Activated gamma-delta T cell treated with Interleukin-2 at 50 U/mL for 16 hours (primary cell): ENCODE measurements at places on chromosomes 12 and 14.

- no peak for DNase-seq
Observed at GRCh38 chr14:39015360-39015961, 87.6 kb downstream of the SEC23A start.

- DNase-seq: no peak
Observed at GRCh38 chr14:33899723-33900341, 51.0 kb downstream of the EGLN3 start.

DNA sequence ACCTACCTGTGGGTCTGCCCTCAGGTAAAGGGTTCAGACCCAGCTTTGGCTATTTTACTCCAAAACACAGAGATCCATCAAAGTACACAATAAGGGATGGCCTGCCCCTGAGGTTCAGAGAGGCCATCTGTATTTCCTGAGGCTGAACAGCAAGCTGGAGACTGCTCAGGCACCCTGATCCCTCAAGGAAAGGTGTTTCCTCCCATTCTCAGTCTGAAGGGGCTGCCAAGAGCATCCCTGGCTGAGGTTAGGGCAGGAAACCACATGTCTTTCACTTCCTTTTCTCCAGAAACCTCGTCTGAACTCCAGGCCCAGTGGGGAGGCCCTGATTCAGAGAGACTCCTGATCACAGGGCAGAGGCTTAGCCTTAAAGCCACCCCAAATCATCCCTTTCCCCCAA is 1.5 kb downstream of the RILPL1 start:
- no peak for DNase-seq

- DNase-seq: no peak
Observed at GRCh38 chr12:31773223-31773750, 44.5 kb upstream of the AMN1 start.

GRCh38 chr12:82207556-82207955 is 150.6 kb downstream of the CCDC59 start:
- no peak for DNase-seq

- no peak for DNase-seq
Observed at GRCh38 chr12:9333161-9333560, 125.0 kb upstream of the PZP start.

DNA sequence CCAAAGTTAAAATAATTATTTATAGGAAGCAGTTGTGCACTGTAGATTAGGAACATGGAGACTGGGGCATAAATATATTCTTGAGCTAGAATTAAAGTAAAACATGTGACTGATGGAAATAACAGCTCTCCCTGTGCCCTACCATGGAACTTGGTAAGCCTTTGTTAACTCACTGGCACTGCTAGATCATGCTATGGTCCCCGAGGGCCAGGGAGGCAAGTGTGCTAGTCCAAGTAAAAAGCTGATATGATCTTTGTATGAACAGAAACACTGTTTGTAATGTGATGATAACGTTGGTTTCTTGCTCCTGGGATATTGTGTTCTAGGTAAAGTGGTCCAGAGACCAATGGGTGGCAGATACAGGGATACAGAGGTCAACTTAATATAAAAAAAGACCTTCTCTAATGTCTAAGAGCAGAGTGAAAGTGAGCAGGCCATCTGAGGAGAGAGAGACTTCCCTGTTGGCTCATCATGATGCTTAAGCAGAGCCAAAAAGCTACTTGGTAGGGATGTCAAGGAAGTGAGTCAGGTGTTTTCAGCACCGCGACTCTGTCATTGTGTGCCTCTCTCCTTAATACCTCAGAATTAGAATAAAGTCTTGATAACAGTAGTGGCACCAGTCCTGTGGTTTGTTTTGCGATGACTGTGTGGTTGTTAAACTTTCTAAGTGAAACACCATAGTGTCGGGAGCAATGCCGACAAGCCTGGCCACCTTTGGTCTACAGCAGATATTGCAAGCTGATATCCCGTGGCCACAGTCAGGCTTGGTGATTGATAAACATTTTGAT is 27.6 kb downstream of the BICD1 start:
- peak; percentile 18 for DNase-seq

- DNase-seq: no peak
Observed at GRCh38 chr12:116616536-116617248, 57.5 kb downstream of the MAP1LC3B2 start.

DNA sequence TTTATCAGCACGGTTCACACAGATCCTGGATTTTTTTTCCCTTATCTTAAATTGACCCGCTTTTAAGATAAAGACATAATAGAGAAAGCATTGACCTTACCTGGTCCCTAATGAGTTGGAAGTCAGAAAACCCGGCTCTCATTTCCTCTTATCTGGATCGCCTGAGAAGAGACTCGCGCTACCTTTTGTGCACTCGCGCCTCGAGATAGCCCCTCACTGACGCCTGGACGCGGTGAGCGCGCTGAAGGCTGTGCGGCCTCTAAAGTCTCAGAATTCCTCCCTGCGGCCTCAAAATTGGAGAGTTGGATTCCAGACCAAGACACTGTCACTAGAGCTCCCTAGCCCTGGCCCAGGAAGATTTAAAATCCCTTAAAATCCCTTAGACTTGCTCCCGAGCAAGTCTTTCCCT is 7.0 kb downstream of the NKX2-1 start:
- no peak for DNase-seq

DNA sequence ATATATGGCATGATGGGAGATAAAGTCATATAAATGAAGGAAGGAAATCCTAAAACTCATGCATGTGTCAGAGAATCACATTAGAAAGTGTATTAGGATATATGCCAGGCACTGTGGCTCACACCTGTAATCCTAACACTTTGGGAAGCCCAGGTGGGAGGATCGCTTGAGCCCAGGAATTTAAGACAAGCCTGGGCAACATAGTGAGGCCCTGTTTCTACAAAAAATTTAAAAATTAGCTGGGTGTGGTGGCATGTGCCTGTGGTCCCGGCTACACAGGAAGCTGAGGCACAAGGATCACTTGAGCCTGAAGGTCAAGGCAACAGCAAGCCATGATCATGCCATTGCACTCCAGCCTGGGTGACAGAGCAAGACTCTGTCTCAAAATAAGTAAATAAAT is 130.3 kb upstream of the ARID2 start:
- DNase-seq: no peak

DNA sequence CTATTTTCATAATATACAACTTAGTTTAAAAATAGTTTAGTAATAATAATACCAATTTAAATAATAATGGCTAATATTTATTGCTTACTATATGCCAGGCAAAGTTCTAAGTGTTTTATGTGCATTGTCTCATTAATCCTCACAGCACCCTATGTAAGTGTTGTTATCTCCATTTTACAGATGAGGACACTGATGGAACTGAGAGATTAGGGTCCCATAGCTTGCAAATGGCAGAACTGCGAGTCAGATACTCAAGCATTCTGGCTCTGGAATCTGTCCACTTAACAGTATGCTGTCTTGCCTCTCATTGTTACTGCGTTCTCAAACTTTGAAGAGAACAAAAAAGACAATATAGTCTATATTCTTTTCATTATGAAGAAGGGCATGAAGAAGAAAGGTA is 19.0 kb downstream of the AP5M1 start:
- DNase-seq: no peak
